ENCODE measurements at places on chromosomes 5 and 9.

- no peak for DNase-seq
These were observed 64.9 kb upstream of the TARS1 start for GRCh38 chr5:33375900-33376299.

GRCh38 chr5:135237748-135238103 lies 161.3 kb downstream of the MACROH2A1 start:
- no peak for DNase-seq

GRCh38 chr9:24459953-24460352 lies 85.7 kb downstream of the IZUMO3 start:
- no peak for DNase-seq

GRCh38 chr5:154648706-154649105 lies 106.5 kb upstream of the LARP1 start:
- peak; percentile 40 for DNase-seq

GRCh38 chr9:7245976-7246580 lies 488.3 kb downstream of the KDM4C start:
- DNase-seq = no peak

GRCh38 chr5:173123416-173123815 lies 20.9 kb upstream of the BNIP1 start:
- DNase-seq = no peak

DNA sequence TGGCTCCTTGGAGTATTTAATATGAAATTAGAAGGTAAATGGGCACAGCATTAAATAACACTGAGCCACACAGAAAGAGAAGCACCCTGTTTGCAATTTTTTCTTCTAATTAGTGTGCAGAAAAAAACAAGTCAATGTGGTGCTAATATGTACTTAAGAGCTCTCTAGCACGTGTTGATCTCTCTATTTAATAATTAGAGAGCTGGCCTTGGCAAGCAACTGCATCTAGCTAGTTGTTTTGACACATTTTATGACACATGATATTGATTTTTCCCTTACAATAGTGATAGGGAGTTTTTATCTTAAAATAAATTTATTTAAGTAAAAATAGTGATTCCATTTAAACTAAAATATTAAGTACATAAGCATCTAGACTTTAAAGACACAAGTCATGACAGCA lies 54.5 kb upstream of the NUDT12 start:
- DNase-seq = no peak

GRCh38 chr9:99472916-99473245 lies 250.8 kb downstream of the SEC61B start:
- DNase-seq = no peak

DNA sequence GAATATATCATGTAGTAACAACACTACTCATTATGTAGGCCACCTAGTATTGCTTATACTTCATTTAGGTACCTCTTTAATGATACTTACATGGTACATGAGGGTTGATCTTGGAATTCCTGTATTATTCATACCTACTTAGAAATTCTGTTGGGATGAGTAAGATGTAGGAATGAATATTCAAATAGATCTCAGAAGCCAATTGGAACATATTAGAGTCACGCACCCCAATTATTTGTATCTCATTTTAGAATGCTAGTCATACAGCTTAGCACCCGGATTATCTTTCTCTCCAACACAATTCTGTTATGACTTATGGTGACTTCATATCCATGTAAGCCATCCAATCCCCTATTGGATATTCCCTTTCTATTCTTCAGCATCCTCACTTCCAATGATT lies 106.7 kb upstream of the SH3GL2 start:
- no peak for DNase-seq

DNA sequence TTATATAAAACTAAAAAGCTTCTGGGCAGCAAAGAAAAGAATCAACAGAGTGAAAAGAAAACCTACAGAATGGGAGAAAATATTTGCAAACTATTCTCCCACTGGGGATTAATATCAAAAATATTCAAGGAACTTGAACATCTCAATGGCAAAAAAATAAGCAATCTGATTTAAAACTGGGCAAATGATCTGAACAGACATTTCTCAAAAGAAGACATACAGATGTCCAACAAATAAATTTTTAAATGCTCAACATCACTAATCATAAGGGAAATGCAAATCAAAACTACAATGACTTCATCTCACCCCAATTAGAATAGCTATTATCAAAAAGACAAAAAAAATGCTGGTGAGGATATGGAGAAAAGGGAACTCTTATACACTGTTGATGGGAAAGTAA lies 57.2 kb upstream of the SSBP2 start:
- DNase-seq = no peak

Measured in A673 (cell line).